ENCODE measurements at places on chromosomes 1 and 21. TPM values are rescaled to one million over a fixed set of nuclear protein-coding genes. Genes with fewer than 3 reads are reported as not detected.

GRCh38 chr1:240491156-240491555 lies 120.8 kb downstream of the GREM2 start:
- DNase-seq: no peak

DNA sequence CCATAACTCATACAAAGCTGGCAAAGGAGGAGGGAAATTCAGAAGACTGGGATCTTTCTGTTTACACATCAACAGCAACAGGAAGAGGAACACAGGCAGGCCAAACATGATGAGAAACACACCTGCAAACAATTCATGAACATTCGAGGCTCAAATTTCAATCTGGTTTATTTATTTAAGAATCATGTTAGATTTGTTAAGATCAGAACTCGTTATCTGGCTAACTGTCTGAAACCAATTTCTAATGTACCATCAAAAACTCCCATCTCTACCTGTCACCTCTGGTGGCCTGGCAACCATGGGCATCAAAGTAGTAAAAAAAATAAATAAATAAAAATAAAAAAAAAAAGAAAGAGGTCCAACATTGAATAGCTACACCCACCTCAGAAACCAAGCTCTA lies 9.8 kb downstream of the LBR start:
- DNase-seq: no peak

- no peak for DNase-seq
Observed at GRCh38 chr1:70737125-70737524, 310.5 kb downstream of the PTGER3 start.

DNA sequence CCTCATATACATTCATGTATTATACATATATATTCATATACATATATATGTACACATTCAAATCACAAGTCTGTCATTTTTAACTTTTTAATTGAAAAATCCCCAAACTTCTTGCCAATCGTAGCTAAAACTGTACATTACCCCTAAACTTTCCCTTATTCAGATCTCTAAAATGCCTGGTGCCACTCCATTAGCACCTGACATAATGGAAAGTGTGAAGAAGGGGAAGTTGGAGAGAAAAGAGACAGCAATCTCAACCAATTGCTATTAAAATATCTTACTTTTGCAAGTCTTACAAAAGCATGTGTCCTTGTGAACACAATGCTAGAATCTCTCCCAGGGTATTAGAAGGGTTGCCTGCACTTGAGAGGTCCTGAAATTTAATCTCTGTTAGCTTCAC lies 22.7 kb upstream of the PRKACB start:
- no peak for DNase-seq

DNA sequence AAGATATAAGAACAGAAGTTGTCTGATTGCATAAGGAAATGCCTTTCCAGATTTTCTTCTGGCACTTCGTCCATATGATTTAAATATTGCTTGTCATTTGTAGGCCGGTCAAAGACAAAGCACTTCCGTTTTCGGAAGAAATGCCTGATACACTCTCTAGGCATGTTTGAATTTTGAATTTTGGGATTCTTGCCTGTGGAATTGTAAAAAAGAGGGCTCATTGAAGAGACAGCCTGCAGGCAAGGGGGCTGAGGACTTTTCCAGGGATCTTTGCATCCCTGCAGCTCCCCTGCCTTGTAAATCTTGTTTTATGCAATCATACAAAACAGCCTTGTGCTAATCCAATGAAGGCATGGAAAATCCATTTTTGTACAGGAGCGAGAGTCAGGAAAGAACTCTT lies 7.4 kb downstream of the GBP4 start:
- no peak for DNase-seq

DNA sequence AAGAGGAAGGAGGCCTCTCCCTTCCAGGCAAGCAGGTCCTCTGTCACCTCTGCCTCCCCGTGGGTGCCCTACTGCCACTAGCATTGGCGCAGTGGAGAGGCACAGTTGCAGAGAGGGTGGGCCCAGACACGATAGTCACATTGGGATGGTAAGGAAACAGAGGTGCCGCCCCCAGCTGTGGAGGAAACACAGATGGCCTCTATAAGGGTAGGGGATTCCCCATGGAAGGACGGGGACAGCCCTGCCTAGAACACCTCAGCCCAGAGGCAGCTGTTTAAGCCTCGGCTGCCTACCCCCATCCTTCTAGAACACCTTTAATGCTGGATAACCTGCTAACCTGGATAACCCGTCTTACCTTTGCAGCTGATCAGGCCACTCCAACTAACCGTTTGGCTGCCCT lies 65.7 kb upstream of the CNTN2 start:
- DNase-seq: no peak

DNA sequence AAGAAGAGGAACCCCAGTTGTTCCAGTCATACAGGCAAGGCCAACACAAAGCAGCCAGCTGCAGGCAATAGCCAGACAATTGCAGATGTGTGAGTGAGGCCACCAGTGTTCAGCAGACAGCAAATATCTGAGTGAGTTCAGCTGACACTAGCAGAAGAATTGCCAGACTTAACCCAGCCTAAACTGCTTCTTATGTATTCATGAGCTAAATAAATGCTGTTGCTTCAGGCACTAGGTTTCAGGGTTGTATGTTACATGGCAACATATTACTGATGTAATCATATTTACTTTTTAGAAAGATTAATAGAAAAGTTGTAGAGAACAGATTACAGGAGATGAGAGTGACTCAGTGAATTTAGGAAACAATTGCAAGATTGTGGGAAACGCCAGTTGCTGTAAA lies 129.8 kb upstream of the CHODL start:
- DNase-seq: no peak

DNA sequence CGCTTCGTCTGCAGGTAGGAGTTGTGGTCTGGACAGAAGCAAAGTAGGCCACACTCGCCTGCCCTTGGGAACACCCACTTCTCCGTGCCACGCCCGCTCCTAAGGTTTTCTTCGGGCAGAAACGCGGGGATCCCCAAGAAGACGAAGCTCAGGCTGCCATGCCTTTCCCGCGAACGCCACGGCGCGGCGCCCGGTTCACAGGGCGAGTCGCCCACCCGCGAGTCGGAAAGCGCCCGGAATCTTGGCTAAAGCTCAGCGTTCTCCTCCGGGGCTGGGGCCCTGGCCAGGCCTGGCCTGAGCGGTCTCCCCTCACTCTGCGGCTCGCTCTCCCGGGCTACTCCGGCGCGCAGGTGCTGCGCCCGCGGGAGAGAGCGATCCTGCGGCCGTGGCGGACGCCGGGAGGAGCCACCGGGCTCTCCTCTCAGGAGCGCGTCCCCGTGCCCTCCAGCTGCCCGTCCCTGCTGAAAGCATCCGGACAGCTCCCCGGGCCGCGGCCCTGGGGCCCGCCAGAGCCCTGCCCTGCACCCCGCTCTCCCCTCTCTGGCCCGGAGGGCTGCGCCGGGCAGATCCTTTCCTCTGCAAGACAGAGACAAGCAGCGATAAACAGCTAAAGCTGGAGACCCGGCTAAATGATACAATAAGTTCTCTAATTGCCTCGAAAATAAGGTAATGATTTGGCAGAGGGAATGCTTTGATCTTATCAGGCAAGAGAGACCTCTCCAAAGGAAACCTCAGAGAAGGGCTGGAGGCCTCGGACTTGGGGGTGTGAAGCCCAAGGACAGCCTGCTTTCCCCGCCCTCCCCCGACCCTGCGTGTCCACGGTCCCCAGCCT lies 6.7 kb upstream of the WNT2B start:
- DNase-seq: no peak

GRCh38 chr1:111852261-111852721 lies 96.6 kb downstream of the DDX20 start:
- DNase-seq: no peak

DNA sequence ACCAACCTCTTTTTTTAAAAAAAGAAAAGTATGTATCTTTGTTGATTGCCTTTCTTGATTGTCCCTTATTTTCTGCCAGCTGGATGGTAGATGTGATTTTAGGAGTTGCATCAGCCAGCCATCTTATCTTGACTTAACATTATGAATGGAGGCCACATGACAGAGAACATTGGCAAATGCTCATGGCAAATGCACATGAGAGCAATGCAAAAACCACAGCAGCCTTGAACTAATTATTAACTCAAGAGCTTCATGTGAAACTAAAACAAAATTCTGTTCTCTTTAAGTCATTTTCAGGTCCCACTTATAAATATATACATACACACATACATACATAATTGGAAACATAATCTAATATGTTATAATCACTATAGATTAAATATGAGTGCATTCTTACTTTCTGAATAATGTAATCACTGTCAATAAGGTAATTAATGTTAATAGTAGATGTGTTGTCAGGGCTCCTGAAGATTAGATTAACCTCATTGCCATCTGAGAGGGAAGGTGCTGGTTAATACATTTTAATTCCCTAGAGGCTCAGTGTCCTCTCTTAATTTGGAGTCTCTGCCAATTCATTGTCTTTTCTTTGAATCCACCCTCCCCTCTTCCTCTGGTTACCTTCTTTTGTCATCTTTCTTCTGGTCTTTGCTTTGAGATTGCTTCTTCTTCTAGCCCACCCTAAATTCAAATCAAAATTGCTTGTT lies 962.2 kb downstream of the ADGRL2 start:
- DNase-seq: no peak

DNA sequence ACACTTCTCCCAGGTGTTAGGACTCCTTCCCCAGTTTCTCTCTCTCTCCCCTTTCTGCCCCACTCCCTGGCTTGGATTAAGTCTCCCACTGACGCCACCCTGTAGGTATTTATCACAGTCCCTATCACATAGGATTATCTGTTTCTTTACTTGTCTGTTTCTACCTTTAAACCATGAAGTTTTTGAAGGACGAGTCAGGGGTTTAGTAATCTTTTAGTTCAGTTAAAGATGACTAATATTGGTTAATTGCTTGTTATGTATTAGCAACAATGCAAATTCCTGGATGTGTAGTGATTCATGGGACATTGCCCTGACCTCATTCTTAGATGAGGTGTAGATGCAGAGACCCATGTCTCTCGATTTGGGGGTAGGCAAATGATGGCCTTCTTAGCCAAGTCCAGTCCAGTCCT lies 6.4 kb downstream of the LAMC1 start:
- no peak for DNase-seq

GRCh38 chr1:209741193-209741592 lies 14.7 kb upstream of the TRAF3IP3 start:
- no peak for DNase-seq

DNA sequence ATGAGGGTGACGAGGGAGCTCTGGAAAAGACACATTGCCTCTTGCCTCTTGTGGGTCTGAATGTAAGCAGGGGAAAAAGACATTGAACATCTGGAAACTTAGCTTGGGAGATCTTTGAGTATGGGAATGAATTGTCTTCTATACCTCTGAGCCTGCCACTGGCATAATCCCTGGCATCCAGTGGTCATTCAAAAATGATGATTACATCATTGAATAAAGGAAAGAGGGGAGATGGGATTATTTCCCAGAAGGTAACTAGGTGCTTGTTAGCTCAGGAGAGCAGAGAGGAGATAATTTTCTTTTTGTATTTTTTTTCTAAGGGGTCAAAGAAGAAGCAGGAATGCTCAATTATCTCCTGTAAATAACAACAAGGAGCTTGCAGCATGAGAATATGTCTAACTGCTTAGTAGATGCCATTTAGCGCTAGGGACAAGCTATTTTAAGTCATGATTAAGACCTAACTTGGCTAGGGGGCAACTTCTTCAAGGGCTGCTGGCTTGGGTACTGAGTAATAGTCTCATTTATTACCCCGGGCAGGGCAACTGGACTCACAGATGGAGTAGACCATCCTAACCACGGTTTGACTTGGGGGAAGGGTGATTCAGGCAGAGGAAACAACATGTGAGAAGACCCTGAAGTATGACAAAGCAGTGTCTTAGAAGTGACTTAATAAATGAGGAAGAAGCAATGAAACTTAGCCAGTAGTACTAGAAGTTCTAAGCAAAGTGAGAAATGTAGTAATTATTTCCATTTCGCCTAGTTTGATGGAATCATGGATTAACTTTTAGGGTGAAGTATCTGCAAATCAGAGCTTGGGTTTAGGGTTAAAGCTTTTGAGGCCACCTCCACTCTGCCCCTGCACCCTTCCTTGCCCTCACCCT lies 11.0 kb upstream of the XCL2 start:
- no peak for DNase-seq

GRCh38 chr1:232204269-232204668 lies 425.7 kb downstream of the SIPA1L2 start:
- DNase-seq: no peak

- DNase-seq: peak; percentile 39
Observed at GRCh38 chr21:43767984-43768867, 7.9 kb downstream of the CSTB start.

GRCh38 chr1:30311749-30312148 lies 411.6 kb downstream of the MATN1 start:
- no peak for DNase-seq

GRCh38 chr1:232447125-232447524 lies 182.8 kb downstream of the SIPA1L2 start:
- DNase-seq: no peak

DNA sequence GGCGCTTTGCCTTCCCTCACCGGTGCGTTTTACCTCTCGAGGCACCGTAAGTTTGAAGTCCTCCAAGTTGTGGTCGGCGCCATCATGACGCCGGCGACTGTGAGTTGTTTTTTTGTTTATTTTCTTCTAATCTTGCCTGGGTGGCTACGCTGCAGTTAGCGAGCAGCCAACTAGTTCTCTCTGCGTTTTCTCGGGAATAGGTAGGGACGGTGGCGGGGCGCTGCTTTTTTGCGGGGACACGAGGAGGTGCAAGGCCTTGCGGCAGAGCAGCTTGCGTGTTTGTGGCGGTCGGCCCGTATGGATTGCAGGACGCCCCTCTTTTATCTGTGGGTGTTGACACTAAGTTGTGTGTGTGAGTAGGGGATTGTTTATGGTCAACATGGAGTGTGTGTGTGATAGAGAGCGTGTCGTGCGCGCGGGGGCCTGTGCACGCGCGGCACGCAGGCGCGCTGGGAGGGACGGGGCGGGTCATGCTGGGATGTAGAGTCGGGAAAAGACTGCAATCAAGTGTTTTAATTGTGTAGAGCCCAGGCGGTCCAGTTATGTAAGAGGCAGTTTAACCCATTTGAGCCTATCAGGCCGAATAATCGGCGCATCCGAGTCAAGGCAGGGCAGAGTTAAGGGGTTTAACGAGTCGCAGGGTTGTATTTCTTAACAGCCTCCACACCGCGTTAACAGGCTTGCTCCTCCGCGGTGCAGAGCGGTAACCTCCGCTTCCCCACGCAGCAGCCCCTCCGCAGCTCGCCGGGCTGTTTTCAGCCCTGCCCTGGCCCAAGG lies 1.2 kb upstream of the NEGR1 start:
- DNase-seq: no peak

- DNase-seq: no peak
Observed at GRCh38 chr1:16119926-16120325, 35.9 kb downstream of the EPHA2 start.

GRCh38 chr1:208170252-208170651 lies 73.9 kb downstream of the PLXNA2 start:
- DNase-seq: no peak

Gene C4BPA
- 0.32 TPM for total RNA-seq

Gene CD1B
- not detected for total RNA-seq

Gene PROK1
- total RNA-seq: 0.22 TPM

Gene PPOX
- total RNA-seq: 24.2 TPM
